ENCODE measurements at places on chromosomes 12 and 14. TPM values are rescaled to one million over a fixed set of nuclear protein-coding genes. Genes with fewer than 3 reads are reported as not detected.

The PLEKHG7 gene
- not detected for total RNA-seq

The KRT7 gene
- total RNA-seq, result 17.0 TPM

The PTCSC3 gene
- not detected for total RNA-seq

The GALNT16 gene
- total RNA-seq, result 4.0 TPM

The CATSPERB gene
- total RNA-seq, result not detected

The MIP gene
- total RNA-seq, result 0.32 TPM

The ACOT4 gene
- total RNA-seq, result 0.73 TPM

The PNMA1 gene
- total RNA-seq, result 32.3 TPM

The TMEM30B gene
- 0.49 TPM for total RNA-seq

The CD163L1 gene
- total RNA-seq, result 2.1 TPM

The GPHN gene
- total RNA-seq, result 8.4 TPM

The ETFBKMT gene
- 4.4 TPM for total RNA-seq

The OR10A7 gene
- total RNA-seq, result not detected

The CCND2 gene
- total RNA-seq, result 2.7 TPM

The AQP6 gene
- not detected for total RNA-seq

The IFNG-AS1 gene
- not detected for total RNA-seq

The DGLUCY gene
- total RNA-seq, result 63.4 TPM

The TSPAN11 gene
- 0.36 TPM for total RNA-seq

The PGF gene
- 129 TPM for total RNA-seq

The HOXC9 gene
- not detected for total RNA-seq

The SCN8A gene
- 50.6 TPM for total RNA-seq

The PRICKLE1 gene
- total RNA-seq, result 2.6 TPM

The CRIP2 gene
- 76.9 TPM for total RNA-seq

The RNU7-1 gene
- total RNA-seq, result not detected

Measured in hair follicle dermal papilla cell (primary cell).